ENCODE measurements at places on chromosomes 2 and 18.

GRCh38 chr2:94870440-94871225 lies 597 bp upstream of the TEKT4 start:
- DNase-seq, result peak; percentile 52

DNA sequence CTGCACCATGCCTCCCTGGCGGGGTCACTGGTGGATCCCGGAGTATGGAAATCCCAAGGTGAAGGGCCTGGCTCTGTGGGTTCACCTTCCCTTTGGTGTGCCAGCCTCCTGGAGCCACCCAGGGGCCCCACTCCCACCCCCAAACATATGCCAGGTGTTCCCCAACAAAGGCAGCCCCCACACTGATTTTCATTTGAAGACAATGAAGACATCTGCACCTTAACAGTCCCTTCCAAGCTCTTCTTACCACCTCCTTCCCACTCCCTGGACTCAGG lies 11.7 kb downstream of the BIN1 start:
- no peak for DNase-seq

DNA sequence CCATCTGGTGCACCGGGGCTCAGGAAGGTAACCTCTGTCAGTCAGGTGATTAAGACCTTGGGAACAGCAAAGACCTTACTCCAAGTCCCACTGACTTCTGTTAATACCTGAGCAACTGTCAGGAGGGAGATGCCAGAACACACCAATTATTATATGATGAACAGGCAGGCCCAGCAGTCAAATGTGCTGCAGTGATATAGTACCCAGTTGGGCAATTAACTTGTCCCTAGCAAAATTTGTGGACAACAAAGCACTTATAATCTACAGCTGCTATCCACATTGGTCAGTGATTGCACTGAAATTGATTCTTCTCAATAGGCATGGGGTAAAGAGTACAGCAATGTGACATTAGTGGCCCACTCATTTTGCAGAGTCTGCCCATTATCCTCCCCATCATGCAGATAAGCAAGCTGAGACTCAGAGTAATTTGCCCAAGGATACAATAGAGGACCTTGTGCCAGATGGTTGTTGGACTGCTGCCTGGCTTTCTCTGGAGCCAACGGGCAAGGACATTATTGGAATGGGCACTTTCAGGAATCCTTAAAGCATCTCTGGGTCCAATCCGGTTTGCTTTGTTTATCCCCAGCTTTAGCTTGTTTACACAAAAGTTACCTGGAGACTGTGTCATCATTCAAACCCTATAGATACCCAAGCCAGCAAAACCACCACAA lies 147.6 kb downstream of the CCBE1 start:
- DNase-seq, result no peak

DNA sequence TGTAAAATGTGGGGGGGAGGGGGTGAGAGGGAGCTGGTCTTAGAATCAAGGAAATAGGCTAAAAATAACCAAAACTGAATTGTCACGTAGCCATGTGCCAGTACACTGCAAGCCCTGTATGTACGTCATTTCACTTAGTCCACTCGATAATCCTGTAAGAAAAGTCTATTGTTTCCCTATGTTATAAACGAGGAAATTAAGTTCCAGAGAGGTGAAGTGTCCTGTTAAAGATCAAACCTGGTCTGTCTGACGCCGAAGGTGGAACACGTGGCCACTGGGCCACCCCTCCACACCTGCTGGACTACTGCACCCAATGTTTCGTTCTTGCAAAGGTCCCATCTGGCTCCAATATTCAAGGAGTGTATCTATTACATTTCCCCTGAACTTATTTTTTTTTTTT lies 29.6 kb downstream of the TFCP2L1 start:
- no peak for DNase-seq

DNA sequence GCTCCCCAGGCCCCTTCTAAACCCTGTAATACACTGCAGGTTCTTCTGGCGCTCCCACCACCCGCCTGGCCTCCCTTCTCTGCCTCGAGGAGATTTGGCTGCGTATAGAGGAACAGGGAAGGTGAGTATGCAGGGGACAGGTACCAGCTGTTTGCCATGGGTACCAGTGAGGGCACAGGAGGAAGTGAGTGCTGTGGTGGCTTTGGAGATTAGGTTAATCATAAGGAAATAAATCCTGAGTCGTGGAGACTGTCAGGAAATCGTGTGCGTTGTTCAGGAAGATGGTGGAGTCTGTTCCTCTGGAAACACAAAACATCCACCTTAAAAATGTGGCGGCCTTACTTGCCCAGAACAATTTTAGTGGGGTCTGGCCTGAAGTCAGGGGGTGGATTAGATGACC lies 230.4 kb downstream of the FAM210A start:
- no peak for DNase-seq

DNA sequence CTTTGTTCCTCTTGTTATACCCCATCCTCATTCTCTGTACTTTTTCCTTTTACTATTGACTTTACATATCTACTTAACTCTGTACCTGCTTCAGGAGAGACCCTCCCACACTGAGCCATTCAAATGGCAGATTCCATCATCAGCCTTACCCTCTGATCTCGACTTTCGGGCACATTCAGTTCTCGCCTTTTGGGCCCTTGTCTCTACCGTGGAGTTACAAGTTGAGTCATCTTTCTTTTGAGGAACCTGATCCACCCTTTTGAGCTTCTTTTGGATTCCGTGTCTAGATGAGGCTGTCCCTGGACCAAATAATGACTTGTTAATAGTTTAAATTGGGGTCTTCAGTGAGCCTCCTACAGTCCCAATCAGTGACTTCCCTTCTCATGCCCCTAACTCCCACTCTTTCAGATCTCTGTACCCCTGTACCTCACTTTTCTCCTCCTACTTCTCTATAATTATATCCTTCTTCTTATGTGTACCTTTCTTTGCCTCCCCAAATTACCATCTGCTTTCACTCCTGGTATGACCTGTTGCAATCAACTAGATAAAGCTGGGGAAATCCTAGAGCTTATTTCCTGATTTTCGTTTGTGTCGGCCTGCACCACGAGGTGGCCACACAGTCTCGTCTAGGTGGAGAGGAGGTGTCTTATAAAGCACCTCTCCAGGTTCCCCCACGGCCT lies 17.2 kb downstream of the SP110 start:
- peak; percentile 73 for DNase-seq
